ENCODE measurements at places on chromosomes 4 and X. TPM values are rescaled to one million over a fixed set of nuclear protein-coding genes. Genes with fewer than 3 reads are reported as not detected.

The TREX2 gene
- 1.8 TPM for polyA plus RNA-seq

The SH3D19 gene
- polyA plus RNA-seq: 32.7 TPM

The SGCB gene
- polyA plus RNA-seq: 7.7 TPM

The CXXC4 gene
- 1.9 TPM for polyA plus RNA-seq

The GLRA2 gene
- polyA plus RNA-seq: not detected

The TLR3 gene
- polyA plus RNA-seq: 1.3 TPM

The CCNB3 gene
- 0.71 TPM for polyA plus RNA-seq

The MAGEC3 gene
- 0.13 TPM for polyA plus RNA-seq

The MTMR1 gene
- polyA plus RNA-seq: 10.0 TPM

The PAGE5 gene
- polyA plus RNA-seq: not detected

The SPACA5 gene
- polyA plus RNA-seq: not detected

The LAS1L gene
- polyA plus RNA-seq: 29.0 TPM

The ERVMER34-1 gene
- 0.32 TPM for polyA plus RNA-seq

The PRIMPOL gene
- polyA plus RNA-seq: 66.2 TPM

GRCh38 chrX:131778269-131779218, 234.7 kb downstream of the OR13H1 start:
- peak; percentile 78 for DNase-seq

- no peak for DNase-seq
These were observed 16.1 kb downstream of the FAM120C start for GRCh38 chrX:54166915-54167314.

DNA sequence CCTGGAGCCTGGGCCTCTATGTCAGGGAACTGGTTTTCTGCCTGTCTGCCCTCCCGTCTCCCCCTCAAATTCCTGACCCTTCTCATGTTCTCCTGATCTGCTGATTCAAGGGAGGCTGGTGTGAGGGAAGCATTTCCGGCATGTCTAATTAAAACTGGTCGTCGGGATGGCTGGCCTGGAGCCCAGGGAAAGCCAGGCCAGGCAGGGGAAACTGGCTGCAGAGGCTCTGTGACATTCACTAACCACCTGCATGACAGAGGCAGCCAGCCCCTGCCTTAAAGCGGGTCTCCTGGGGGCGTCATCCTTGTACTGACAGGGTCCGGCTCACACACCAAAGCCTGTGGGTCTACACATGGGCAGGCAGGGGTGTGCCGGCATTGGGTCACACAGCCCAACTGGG, 35.2 kb downstream of the ABLIM2 start:
- no peak for DNase-seq

DNA sequence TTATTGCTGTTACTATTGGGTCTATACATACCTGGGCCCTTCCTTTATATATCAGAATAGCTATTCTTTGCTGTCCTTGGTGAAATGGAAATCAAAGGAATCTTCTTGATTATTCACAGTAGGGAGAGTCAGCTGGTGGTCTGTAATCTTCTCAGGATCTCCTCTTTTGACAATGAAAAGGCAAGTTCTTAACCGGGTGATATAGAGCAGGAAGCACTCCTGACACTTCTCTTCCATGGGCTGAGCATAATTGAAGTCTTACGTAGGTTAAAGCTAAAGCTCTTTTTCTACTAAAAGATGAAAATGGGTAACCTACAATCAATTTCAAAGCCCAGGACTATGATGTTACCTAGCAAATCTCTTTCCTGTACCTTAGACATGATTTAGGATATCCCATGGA, 274.9 kb upstream of the LCORL start:
- DNase-seq: no peak

DNA sequence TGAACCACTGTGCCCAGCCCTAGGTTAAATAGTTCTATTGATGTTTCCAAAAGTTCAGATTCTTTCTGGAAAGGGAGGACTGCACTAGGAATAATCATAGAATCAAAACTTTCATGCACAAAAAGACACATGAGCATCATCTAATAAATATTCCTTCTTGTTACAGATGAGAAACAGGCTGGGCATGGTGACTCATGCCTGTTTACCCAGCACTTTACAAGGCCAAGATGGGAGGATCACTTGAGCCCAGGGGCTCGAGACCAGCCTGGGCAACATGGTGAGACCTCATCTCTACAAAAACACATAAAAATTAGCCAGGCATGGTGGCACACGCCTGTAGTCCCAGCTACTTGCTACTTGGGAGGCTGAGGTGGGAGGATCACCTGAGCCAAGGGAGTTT, 27.7 kb downstream of the LARP7 start:
- DNase-seq: no peak

DNA sequence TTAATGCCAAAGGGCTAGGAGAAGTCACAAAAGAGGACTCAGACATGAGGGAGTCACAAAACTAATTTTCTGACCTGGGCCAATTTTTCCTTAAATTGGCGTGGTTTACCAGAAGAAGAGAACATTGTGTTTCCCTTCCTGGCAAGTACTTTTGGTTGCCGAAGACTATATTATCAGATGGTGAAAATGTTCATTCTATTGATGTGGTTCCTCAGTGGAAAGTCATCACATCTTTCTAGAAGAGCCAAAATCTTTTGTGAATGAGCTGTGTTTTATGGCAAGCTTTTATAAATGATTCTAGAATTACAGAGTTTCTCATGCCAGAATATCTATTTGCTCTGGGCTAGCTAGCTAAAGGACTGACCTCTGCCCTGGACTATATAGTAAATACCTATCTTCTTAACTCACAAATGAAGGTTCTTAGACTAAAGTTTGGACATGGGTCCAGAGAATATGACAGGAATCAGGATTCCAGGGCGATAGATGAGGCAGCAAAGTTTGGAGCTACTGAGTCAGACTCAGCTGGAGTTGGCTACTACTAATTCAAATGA, 288.9 kb downstream of the IL1RAPL2 start:
- no peak for DNase-seq

- no peak for DNase-seq
These were observed 62.7 kb upstream of the NRK start for GRCh38 chrX:105759598-105759997.

DNA sequence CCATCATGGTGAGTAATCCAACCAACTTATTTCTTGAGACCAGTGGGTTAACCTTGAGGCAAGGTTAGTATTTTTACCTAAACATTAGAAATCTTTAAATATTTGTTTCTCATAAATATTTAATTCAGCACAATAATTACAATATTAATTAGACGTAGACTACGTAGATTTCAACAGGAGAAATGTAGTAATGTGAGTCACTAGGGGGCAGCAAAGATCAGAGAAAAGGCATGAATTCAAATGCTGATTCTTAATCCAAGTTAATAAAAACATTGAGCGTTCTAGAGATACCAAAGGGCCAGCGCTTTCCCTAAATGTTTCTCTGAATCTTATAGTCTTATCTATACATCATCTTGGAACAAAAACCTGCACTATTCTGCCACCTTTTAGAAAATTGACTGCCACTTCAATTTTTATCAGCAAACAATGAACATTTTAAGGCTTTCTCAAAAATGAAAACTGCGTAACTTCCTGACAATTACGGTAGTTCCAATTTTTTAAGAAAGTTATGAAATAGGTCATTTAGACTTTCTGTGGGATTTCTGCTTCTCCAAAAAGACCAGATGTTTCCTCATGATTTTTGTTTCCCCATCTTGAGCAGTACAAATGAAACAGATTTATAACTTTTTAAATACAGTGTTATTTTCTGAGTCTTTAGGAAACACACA, 180.7 kb downstream of the GASK1B start:
- peak; percentile 53 for DNase-seq

GRCh38 chr4:79413032-79413885, 5.2 kb upstream of the GK2 start:
- no peak for DNase-seq

DNA sequence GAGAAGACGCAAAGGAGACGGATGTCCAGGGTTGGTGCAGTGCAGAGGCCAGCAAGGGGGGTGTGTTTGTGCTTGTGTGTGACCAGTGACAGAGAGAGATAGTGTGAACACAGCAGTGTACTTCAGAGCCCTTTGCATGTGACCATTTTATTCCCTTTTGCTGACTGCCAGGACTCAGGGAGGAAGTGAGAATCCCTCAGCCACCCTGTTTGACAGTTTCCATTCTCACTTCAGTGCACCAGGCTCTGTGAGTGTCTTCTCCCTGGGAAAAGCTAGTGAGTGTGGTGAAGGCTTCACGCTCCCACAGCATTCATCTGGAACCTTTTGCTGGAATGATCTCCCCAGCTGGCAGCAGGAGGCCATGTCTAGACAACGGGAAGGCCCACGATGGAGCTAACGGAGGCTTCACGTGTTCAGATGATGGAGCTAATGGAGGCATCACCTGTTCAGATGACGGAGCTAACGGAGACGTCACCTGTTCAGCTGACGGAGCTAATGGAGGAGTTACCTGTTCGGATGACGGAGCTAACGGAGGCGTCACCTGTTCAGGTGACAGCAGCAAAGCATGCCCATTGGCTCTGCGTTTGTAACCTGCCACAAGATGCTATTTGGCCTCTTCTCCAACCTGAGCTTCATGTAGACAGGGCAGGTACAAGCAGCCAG, 195.4 kb downstream of the AFAP1 start:
- DNase-seq: no peak

DNA sequence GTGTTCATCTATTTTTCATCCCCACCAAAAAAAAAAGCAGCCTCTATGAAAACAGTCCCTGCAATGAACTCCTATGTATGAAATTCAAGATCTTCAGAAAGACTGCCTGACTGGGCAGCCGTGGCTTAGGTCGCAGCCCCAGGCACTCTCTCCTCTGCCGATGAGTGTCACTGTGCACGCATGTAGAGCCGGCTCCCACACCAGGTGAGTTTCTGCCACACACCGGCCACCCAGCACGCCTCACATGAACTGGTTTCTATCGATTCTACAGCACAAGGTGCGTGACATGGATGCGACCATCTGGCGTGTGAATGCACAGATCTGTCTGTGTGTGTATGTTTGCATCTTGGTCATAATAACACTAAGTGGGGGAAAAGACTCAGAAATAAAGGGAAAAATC, 140.4 kb downstream of the AFAP1 start:
- no peak for DNase-seq

DNA sequence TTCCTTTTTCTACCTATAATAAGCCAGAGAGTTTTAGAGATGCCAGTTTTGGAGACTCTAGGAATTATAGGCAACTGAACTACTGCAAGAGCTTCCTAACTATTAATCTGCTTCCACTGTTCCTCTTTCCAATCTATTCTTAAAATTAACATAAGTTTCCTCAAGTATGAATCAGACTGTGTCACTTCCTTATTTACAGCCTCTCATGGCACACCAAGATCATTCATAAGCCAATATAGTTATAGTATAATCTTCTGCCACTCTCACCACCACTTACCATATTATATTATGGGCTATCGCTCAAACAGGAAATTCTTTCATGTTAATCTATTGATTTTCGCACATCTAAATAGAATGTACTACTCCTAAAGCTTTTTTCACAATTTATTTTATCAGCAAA, 383.5 kb downstream of the STPG2 start:
- DNase-seq: no peak

DNA sequence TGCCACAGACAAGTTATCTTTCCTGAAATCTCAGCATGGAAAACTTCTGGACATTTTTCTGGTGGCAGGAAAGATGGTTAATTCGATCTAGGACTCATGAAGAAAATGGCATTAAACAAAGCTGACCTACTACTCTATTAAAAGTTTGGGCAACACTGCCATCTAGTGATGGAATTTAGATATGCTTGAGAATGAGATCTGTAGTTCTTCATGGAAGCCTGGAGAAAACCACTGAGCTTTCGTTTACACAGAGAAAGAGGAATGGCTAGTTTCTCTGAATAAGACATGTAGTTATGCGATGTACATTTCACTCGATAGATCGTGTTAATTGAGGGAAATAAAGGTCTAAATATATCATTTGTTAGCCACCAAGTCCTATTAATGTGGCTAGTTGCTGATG, 51.7 kb upstream of the CHRDL1 start:
- DNase-seq: no peak

DNA sequence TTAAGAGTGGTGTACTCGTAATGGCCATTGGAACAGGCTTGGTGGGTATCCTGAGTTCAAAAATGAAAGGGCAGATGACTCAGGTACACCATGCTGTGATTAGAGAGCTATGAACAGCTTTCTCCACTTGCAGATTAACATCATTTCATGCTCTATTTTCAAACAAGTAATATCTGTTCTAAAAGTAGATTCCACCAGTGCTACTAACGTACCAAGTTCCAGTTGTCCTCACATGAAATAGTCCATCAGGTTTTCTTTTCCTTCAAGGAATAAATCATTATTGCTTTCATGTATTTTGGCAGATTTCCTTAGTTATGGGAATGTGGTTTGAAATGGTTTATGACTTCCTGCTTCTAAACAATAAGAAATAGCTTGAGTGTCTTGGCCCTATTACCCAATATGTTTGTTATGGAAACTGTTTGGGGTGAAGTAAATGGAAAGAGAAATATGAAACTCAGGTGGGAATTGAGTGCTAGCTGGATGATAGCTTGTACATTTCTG, 49.9 kb downstream of the PCDH7 start:
- no peak for DNase-seq

DNA sequence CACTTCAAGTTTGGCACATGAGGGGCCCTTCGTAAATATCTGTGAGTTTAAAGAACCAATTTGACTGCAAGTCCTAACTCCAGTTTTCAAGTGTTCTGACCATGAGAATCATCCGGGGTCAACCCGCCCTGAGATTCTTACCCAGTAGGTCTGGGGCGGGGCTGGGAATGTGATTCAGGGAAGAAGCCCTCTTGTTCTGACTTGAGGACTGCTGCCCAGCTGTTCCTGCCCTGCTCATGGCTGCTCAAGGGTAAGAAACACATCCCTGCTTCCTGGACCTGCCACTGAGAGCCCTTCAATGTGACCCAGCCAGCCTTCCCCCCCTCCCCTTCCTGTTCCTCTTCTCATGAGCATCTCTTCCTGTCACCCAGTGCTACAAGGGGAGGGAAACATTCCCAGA, 92.7 kb upstream of the PGRMC2 start:
- DNase-seq: no peak

- peak; percentile 79 for DNase-seq
These were observed at the start of gene MBTPS2 for GRCh38 chrX:21839334-21840192. TSS of gene MBTPS2 (plus strand) at chrX:21839617. CDS start at chrX:21839735, 118 bp downstream.

DNA sequence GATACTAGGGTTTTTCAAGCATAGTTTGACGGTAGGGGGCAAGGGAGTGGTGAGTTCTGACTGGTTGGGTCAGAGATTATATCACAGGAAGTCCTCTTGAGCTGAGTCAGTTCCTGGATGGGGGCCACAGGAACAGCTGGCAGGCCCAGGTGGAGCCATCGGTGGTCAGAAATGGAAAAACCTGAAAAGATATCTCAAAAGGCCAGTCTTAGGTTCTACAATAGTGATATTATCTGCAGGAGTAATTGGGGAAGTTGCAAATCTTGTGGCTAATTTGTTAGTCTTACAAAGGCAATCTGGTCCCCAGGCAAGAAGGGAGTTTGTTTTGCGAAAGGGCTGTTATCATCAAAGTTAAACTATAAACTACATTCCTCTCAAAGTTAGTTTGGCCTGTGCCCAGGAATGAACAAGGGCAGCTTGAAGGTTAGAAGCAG, 159.3 kb downstream of the PTCHD1 start:
- no peak for DNase-seq

GRCh38 chr4:47538825-47539154, 53.7 kb downstream of the ATP10D start:
- no peak for DNase-seq

- DNase-seq: no peak
These were observed 309.2 kb downstream of the HS3ST1 start for GRCh38 chr4:11119474-11119873.

GRCh38 chr4:54378461-54378860, 149.4 kb downstream of the PDGFRA start:
- no peak for DNase-seq

Measured in adrenal gland (tissue), 19 donors.